ENCODE measurements at places on chromosomes 2 and 18.

- no peak for ATAC-seq
Observed at GRCh38 chr2:176158186-176158591, 1.1 kb downstream of the HOXD3 start.

DNA sequence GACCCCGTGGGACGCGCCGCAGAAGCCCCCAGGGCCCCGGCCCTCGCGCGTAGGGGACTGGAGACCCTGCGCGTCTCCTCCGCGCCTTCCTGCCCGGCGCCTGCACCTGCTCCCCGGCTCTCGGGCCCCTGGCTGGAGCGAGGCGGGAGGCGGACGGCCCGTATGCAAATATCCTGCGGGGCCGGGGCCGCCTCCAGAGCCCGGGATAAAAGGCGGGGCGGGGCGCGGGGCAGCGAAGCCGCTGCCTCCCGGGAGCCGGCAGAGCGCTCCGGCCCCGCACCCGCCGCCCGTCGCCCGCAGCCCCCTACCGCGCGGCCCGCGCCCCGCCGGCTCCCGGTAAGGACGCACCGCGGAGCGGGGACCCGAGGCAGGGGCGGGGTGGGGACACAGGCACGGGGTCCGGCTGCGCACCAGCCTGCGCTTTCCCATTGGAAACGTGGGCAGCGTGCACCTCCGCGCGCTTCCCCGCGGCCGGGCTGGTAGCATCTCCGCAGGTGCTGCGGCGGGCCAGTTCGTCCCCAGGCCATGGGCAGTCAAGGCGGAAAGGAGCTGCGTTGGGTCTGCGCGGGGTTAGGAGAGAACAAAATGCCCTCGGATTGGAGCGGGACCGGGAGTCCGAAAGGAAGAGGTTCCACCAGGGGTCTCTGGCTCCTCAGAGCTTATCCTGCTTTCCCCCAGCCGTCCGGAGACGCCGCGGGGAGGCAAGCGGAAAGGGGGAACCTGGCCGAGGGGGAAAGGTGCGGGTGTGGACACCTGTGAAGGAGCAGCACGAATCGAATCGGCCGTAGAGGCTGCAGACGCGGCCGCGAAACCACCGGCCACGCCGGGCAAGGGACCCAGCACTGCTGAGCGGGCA lies at the start of gene ATP6V1C2:
ATP6V1C2 (plus strand) TSS at position 235 of the 856 bp plus-strand sequence. CDS start 1,220 bp downstream, outside the sequence.
- ATAC-seq = peak; percentile 27

- ATAC-seq = no peak
Observed at GRCh38 chr2:73487112-73487657, 101.5 kb downstream of the ALMS1 start.

DNA sequence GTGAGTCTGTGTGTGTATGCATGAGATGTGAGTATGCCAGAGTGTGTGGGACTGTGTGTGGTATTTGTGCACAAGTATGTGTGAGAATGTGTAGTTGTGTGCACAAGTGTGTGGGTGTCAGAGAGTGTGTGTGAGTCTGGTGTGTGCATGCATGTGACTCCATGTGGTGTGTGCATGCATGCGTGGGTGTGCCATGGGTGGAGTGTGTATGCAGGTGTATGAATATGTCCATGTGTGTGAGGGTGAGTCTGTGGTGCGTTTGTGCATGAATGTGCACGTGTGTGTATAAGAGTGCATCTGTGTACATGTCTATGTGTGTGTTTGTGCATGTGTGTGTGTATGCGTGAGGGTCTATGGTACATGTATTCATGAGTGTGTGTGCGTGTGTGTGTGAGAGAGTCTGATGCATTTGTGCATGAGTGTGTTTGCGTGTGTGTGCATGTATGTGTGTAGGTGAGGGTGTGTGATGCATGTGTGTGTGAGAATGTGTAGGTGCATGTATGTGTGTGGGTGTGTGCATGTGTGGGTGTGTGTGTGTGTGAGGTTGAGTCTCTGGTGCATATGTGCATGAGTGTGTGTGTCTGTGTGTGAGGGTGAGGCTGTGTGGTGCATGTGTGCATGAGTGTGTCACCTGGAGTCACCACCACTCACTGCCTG lies 226.8 kb downstream of the LDLRAD4 start:
- ATAC-seq = no peak

GRCh38 chr2:176114930-176115625 lies 1.5 kb upstream of the HOXD10 start:
- no peak for ATAC-seq

- no peak for ATAC-seq
Observed at GRCh38 chr2:121400201-121400600, 115.2 kb upstream of the TFCP2L1 start.

GRCh38 chr2:120712180-120712681 lies 23.4 kb upstream of the GLI2 start:
- ATAC-seq = no peak

- ATAC-seq = no peak
Observed at GRCh38 chr18:53644799-53645471, 579.5 kb downstream of the MBD2 start.

- ATAC-seq = no peak
Observed at GRCh38 chr2:239362507-239362906, 38.3 kb downstream of the HDAC4 start.

- no peak for ATAC-seq
Observed at GRCh38 chr18:51563396-51563795, 365.9 kb upstream of the MEX3C start.

GRCh38 chr2:64913357-64913869 lies 75.8 kb upstream of the SLC1A4 start:
- no peak for ATAC-seq

DNA sequence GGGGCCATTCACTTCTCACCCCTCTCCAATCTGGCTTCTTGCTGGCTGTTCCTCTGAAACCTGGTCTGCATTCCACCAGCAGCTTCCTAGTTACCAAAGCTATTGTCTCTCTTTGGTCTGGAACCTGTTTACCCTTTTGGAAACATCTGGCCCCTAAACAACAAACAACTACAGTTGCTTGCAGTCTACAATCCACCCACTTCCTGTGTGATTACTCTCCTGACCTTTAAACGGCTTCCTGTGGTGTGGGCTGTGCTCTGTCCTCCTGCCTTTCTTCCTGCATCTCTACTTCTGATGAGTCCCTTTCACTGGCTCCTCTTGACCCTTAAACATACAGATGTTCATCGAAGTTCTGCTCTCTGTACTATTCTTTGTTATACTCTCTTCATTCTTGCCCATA lies 303.8 kb downstream of the TDRD15 start:
- ATAC-seq = no peak

GRCh38 chr2:136205615-136206014 lies 87.7 kb upstream of the CXCR4 start:
- no peak for ATAC-seq

DNA sequence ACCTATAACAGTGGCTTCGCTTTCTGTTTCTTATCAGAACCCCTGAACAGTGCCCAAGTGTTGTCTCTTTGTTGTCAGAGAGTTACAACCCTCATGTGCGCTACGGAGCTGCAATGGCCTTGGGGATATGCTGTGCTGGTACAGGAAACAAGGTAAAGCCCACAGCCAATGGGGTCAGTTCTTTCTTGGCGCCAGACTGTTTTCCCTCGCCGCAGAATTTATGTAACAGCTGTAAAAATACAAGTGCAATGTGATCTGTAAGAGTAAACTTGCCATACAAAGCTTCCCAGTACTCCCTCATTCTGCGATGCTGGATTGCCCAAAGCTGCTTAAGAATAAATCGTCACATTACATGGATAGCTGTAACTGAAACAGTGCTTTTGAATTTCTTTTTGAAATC lies 13.9 kb upstream of the HTR2B start:
- no peak for ATAC-seq

GRCh38 chr2:2272841-2273240 lies 58.2 kb downstream of the MYT1L start:
- ATAC-seq = no peak

DNA sequence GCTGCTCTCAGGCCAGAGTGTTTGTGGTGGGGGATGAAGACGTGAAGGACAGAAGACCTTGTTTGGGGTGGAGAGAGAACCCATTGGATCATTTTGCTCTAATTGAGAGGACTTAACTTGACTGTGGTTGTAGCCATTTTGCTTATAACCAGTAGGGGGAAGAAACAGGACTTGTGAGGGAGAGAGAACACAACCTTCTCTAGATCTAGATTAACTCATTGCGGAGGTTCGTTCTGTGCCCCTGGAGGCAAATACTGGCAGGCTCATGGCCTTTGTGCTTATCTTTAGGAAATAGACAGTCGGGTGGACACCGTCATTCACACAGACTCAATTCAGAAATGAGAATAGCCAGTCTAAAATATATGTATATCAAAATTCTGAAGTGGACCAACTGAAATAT lies 147.0 kb upstream of the LHCGR start:
- no peak for ATAC-seq

- no peak for ATAC-seq
Observed at GRCh38 chr2:169315357-169315756, 47.0 kb downstream of the LRP2 start.

- ATAC-seq = no peak
Observed at GRCh38 chr2:240519396-240520129, 38.2 kb downstream of the ANKMY1 start.

GRCh38 chr2:240891492-240892340 lies 4.2 kb downstream of the MAB21L4 start:
- no peak for ATAC-seq

GRCh38 chr2:25000036-25000435 lies 28.3 kb upstream of the DNAJC27 start:
- no peak for ATAC-seq

- ATAC-seq = no peak
Observed at GRCh38 chr2:241837197-241837965, 21.3 kb downstream of the PDCD1 start.
